H1 (cell line): ENCODE measurements at places on chromosomes 12 and 14. TPM values are rescaled to one million over a fixed set of nuclear protein-coding genes. Genes with fewer than 3 reads are reported as not detected.

DNA sequence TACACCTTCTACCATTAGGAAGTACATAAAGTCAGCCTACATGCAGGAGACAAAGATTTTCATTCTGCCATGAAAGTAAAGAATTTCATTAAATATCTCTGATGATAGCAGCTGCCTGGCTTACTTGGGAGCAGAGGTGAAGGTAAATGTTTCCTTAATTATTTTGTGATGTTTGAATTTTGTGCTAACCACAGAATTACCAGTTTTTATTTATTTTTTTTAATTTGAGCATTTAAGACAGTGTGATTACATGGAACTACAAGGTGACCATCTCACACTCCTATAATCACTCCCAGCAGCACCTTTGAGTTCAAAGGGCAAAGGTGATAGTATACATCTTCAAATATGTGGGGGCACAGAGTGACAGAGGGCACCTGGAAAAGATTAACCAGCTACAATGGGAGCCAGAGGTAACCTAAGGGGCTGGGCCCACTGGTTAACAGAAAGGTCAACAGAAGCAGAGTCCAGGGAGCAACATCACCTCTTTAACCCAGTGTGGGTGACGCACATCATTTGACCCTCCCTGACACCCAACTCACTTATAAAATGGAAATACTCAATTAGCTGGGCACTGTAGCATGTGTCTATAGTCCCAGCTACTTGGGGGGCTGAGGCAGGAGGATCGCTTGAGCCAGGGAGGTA lies 65.0 kb downstream of the GCH1 start:
- no peak for DNase-seq

DNA sequence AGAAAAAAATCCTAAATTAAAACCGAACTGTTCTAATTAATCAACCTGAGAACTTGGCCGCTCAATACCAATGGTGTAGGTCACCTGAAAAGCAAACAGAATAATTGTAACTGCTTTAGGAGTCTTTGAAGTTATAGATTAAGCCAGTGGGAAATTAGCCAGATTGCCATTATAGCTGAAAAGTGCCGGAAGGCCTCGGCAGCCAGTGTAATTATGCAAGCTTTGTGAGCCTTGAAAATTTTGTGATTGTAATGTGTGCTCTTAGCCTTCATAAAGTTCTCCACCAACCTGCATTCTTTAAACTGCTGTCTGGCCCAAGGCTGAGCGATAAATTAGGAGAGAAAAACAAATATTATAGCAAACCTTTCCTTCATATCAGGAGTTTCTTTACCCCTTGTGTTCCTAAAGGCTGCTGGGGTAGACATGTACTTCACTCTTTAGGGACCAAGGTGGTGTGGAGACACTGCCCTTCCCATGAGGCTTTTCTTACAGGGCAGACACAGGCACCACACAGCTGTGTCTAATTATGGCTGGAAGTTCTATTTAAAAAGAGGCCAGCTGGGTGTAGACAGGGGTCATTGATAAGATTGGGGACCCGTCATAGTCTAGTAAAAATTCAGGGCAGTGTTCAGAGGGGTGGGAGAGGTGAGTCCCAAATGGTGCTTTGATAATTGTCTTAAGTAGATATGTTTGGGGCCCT lies 991.2 kb downstream of the FLRT2 start:
- no peak for DNase-seq

- DNase-seq: no peak
Measured at GRCh38 chr12:62268956-62269355, 8.8 kb downstream of the USP15 start.

GRCh38 chr14:61518403-61518802 lies 176.9 kb upstream of the HIF1A start:
- DNase-seq: no peak

DNA sequence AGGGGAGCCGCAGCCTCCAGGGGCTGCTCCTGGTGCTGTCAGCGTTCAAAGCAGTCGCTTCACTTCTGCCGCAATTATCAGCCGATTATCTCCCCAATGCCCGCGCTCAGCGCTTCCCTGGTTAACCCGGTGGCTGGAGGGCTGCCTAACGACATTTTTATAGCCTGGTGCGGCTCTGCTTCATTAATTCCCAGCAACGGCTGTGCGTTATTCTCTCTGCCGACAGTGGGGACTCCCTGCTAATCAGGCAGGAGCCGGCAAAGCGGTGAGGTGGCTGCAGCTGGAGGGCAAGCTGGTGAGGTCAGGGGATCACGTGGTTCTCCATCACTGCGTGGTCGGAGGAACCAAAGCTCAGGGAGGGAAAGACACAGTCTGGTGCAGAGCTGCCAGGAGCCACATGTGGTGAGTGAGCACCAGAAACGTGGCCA lies 62.9 kb downstream of the GLRX5 start:
- peak; percentile 62 for DNase-seq

IL31 gene
- not detected in 2 replicates for total RNA-seq
